ENCODE measurements at places on chromosomes 2 and 18.

- no peak for DNase-seq
Observed at GRCh38 chr2:191533693-191534180, 144.2 kb upstream of the NABP1 start.

- DNase-seq, result no peak
Observed at GRCh38 chr2:59297816-59298215, 1056.7 kb upstream of the FANCL start.

- DNase-seq, result no peak
Observed at GRCh38 chr2:159559034-159559433, 57.3 kb downstream of the BAZ2B start.

- DNase-seq, result no peak
Observed at GRCh38 chr2:150538651-150539201, 51.3 kb upstream of the RND3 start.

- DNase-seq, result no peak
Observed at GRCh38 chr2:127052771-127053691, 53.9 kb downstream of the BIN1 start.

GRCh38 chr18:49788327-49788898, 24.9 kb downstream of the ACAA2 start:
- no peak for DNase-seq

- DNase-seq, result no peak
Observed at GRCh38 chr2:99414566-99414965, 75.3 kb downstream of the REV1 start.

Measured in left kidney (tissue), 8 donors.